ENCODE measurements at places on chromosomes 7 and 10.
A peak's percentile ranks its signal among the peaks of the same experiment; 100 is the strongest.

GRCh38 chr10:123227706-123228105 is 73.5 kb downstream of the BUB3 start:
- DNase-seq = no peak

DNA sequence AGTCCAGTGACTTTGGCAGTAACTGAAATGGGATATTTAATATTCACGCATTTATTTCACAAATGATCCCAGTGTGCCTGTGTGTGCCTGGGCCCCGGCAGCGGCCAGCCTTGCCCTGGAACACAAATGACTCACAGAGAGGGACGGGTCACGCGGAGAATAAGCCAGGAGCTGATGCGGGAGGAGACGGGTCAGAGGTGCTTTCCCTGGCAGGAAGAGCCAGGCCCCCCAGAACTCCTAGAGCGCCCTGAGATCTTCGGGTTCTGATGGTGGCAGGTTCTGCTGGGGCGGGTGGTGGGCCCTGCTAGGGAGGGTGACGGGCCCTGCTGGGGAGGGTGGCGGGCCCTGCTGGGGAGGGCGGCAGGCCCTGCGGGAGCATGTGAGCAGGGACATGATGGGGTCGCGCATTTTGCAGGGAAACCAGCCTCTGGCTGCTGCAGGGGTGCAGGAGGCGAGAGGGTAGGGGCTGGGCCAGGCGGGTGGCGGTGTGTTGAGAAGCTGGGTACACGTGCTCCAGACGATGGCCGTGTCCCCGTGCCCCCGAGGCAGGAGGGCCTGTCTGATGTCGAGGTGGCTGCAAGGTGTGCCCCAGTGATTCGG is 84.2 kb upstream of the DIP2C start:
- peak; percentile 65 for DNase-seq

GRCh38 chr7:98084631-98085030 is 22.0 kb upstream of the LMTK2 start:
- DNase-seq = no peak

GRCh38 chr10:85613391-85613790 is 753.2 kb downstream of the GRID1 start:
- DNase-seq = no peak

- DNase-seq = no peak
Observed at GRCh38 chr10:120765226-120765803, 85.8 kb upstream of the WDR11 start.
